Fibroblast of upper back skin (primary cell): ENCODE measurements at places on chromosomes 12 and 14.

DNA sequence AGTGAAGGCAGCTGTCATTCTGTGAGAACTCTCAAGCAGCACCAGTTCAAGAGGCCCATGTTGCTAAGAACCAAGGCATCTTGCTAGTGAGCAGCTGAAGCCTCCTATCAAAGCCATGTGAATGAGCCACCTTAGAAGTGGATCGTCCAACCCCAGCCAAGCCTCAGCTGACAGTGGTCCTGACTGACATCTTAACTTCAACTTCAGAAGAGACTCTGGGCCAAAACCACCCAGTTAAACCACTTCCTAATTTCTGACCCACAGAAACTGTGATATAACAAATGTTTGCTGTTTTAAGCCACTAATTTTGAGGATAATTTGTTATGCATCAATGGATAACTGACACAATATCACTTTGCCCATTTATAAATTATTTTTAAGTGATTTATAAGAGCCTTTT is 256.0 kb downstream of the RPAP3 start:
- DNase-seq = no peak

GRCh38 chr14:90593254-90594040 is 196.6 kb downstream of the CALM1 start:
- DNase-seq = no peak

DNA sequence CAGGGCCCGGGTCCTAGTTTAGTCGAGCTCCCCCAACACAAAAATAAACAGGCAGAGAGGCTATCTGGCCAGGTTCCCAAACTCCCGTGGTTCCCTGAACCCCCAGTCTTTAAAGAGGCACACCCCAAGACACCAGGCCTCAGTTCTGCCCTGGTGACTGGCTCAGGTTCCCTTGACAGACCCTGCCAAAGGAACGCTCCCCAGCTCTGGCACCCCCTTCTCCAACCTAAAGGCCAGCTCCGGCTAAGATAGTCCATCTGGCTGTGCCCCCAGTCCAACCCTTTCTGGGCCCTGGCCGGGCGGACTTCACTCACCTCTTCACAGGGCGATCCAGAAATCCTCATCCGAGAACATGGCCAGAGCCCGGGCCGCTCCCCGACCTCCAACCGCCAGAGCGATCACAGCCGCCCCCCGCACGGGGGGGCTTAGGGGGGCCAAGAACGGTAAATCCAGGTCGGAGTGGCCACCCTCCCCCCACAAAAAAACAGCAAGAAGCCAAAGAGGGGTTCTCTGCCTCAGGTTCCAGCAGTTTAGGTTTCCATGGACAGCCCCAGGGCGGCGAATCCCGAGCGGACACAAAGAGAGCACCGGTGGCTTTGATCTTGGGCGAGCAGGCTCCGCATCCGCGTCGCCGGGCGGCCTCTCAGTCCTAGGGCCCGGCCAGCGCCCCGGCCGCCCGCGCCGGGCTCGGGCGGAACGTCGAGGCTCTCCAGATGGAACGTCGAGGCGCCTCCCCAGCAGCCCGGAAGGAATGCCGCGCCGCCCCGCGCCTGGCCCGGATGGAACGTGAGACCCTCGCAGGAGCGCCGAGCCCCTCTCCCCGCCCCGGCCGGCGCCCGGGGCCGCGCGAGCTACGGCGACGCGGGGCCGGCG is 1.1 kb downstream of the KMT2D start:
- DNase-seq = no peak

DNA sequence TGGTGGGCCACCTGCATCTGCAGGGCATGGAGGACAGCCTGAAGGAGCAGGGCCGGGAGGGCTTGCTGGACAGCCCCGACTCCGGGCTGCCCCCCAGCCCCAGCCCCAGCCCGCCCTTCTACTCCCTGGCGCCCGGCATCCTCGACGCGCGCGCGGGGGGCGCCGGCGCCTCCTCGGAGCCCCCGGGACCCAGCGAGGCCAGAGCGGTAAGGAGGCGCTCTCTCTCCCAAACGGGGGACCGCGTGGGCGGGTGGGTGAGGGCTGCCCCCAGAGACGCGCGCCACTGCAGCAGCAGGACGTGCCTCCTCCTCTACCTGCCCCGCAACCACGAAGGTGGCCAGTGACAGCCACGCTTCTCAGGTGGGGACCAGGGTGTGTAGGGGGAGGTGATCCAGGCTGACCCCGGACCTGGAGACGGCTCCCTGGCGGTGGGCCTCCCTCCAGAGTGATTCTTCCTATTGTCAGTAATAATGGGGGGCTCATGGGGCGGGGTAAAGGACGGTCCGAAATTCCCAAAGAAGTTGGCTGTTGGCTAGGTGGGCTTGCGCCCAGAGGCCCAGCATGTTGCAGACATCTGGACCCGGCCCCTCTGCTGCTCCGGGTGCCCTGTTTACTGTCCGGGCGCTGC is 652 bp downstream of the RFLNA start:
- no peak for DNase-seq

- peak; percentile 22 for DNase-seq
Observed at GRCh38 chr12:47767216-47767724, 5.8 kb upstream of the SLC48A1 start.

DNA sequence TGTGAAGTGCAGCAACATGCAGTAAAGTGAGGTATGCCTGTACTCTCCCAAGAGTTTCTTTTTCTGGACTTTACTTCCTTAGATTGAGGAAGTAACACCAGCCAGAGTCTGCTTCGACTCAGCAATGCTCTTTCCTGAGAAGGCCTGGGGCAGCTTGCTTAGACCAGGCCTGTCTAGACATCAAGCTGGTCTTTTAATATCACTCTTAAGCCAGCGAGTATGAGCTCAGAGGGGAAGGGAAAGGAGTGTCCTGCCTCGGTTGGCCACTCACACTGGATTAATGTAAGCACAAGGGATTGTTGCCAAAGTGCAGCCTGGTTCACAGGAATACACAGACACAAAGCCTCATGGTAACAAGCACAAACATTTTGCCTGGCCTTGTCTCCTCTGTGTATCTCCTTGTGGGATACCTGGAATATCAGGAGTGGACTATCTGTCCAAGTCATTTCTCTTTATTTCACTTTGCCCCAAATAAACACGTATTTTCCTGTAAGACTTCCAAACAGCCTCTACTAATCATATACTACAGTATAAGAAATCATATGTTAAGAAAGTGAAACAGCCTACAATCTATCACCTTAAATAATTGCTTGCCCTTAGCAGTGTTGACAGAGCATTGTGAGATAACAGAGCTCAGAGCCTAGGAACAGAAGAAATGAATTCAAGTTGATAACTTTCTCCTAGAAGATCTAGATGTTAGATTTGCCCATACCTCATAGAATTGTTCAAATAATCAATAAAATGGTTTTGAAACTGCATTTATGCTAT is 121.2 kb upstream of the DAAM1 start:
- DNase-seq = no peak
